ENCODE measurements at places on chromosomes 11 and 22. TPM values are rescaled to one million over a fixed set of nuclear protein-coding genes. Genes with fewer than 3 reads are reported as not detected.

DNA sequence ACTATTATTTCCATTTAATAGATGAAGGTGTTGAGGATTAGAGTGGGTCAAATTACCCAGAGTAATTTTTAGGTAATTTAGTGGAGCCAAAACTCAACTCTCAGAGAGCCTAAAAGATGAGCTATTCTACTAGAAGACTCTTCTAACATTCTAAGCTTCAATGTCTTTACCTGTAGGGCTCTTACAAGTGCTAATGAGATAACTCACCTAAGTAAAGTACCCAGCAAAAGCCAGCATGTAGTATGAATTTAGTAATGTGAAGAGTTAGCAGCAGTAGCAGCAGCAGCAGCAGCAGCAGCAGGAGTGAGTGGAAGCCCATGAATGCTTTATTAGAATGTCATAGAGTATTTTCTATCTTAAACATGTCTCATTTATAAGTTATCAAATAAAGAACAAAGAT is 1239.2 kb downstream of the FAM181B start:
- no peak for DNase-seq

- DNase-seq = no peak
Measured at GRCh38 chr11:33844236-33844635, 47.6 kb downstream of the LMO2 start.

GRCh38 chr11:15912825-15913224 is 443.5 kb downstream of the SOX6 start:
- no peak for DNase-seq

Gene OR52I2
- 0.04 TPM for polyA plus RNA-seq

Measured in right renal pelvis (tissue), 4 donors.